Heart left ventricle (tissue), 16 donors: ENCODE measurements at places on chromosomes 7 and 10. TPM values are rescaled to one million over a fixed set of nuclear protein-coding genes. Genes with fewer than 3 reads are reported as not detected.

GPR15LG gene
- not detected for total RNA-seq

FGL2 gene
- total RNA-seq: 7.8 TPM

DPP6 gene
- total RNA-seq: 2.9 TPM

KCND2 gene
- 0.05 TPM for total RNA-seq

ATG9B gene
- not detected for total RNA-seq

CDC14C gene
- total RNA-seq: not detected

FAM200A gene
- total RNA-seq: 5.3 TPM
